ENCODE measurements at places on chromosomes 16 and 17.

DNA sequence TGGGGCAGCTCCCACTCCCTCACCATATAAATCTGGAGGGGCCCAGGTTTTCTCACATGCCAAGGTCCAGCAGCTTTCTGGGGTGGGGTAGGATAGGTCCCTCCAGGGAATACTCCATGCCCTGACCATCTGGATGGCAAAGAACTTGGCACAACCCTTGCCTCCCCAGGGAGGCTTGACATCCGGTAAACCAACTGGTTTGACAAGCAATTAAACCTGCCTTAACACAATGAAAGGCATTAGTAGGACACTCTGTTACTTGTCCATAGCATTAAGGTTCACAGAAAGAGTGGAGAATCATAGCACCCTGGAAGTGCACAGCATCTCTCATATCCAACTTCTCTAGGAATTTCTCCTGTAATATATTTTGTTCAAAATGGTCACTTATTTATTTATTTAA lies 63.9 kb upstream of the MAF start:
- DNase-seq: no peak

- peak; percentile 25 for DNase-seq
These were observed 18.3 kb downstream of the CIITA start for GRCh38 chr16:10895053-10895946.

DNA sequence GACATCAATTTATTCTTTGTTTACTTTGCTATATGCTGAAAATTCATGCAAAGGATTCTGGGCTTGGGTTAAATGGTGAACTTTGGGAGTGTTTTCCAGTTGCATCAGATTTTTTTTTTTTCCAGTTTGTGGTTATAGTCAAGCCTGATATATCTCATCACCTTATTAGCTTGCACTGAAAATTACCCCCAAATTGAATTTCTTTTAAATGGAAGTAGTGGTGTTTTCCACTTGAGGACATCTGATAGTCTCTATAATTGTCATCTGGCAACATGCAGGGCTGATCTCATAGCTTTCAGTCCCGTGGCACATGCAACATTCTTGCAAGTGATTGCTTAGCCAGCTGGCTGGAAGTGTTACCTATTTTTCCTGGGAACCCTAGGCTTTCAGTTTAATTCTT lies 4.7 kb upstream of the KRTAP3-1 start:
- DNase-seq: no peak

DNA sequence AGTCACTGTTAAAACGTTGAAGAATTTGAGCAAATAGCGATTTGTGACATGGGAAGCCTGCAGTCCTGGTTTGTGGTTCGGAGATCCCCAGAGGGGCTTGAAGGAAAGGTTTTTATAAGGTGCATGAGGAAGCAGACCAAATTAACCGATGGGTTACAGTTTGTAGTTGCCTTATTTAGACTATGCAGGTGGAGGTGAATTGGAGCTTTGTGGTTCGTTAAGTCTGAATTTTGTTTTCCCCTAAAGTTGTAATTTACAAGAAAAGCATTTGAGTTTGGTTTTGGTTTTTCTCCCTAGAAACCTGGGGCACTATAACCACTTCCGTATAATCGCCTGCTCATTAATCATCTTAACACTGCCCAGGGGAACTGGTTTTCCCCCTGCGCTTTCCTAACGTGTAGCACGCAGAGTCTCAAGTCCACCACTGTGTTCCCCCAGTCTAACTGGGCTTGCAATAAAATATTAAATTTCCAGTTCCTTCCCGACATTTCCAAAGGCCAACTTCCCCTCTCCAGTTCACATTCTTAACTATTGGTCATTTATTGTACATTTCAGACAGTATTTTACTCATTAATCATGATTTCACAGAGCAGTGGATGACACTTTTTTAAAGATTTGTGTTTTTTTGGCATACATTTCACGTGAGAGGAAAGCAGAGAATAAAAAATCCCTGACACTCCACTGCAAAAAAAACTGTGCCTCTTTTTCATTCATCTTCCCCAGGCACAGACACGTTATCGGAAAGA lies 932 bp downstream of the ZNF267 start:
- peak; percentile 78 for DNase-seq

- DNase-seq: peak; percentile 74
These were observed 313.7 kb downstream of the MAF start for GRCh38 chr16:79286646-79287423.

Measured in NAMALWA (cell line).